ENCODE measurements at places on chromosomes 3 and 15.

GRCh38 chr3:182565916-182566796 lies 227.1 kb upstream of the ATP11B start:
- DNase-seq = no peak

GRCh38 chr3:106341087-106341486 lies 472.3 kb upstream of the CBLB start:
- DNase-seq = no peak

DNA sequence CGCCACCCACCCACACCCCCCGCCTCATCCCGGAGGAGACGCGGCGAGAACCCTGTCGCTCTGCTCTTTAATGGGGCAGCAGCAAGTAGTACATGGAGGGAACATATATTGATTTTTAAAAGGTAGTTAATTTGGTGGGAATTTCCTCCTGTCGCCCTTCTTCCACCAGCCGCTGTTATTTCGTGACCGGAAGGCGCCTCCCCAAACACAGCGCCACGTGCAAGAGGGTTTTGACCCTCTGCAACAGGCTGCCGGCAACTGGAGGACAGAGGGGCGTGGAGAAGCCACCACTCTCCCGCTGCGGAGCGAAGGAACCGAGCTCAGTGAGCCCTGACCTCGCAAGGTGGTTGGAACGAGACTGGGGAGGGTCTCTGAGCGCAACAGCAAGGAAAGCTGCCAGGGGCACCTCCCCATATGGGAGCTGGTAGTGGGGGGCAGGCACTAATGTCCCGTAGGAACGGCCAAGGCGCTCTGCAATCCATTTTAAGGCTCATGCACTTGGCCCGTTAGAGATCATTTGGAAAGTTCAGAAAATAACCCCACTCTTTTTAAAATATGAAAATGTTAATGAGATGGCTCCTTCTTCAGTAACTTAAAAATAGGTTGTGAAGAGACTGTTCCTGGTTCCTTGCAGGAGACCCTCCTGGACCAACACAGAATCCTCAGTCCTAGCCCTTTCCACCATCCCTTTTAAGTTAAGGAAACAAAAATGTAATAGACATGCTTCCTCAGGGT lies 4.3 kb downstream of the ONECUT1 start:
- DNase-seq = no peak

DNA sequence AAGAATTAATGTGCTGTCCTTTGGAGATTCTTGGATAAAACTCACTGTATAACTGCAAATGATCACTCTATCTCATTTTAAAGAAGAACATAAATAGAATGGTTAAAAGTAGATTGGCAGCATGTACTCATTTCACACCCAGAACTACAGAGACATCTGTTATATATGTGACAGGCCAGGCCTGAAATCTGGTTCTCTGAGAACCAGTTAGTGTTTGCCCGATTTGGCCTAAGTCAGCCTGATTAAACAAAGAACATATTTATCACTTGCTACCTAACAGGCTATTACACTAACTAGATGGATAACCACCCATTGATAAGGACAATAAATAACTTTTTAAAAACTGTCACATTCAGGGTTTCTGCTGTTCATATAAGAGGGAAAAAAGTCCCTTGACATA lies 460.1 kb downstream of the CNTN4 start:
- DNase-seq = no peak

DNA sequence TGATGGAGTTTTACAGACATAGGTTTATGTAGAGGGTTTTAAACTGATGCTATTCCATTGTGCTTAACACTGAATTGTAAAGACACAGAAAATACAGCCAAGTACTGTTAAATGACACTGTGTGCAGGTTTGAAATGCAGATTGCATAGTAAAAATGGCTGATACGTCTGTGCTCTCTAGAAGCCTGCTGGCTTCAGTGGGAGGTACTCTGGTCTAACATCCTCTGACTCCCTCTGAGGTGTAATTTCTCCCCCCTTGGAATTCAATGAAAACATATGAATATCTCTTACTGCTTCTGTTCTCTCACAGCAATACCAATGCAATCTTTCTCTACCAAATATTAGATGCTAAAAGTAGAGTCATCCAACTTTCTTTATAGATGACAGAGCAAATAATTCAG lies 176.6 kb downstream of the SLC9A9 start:
- peak; percentile 33 for DNase-seq

DNA sequence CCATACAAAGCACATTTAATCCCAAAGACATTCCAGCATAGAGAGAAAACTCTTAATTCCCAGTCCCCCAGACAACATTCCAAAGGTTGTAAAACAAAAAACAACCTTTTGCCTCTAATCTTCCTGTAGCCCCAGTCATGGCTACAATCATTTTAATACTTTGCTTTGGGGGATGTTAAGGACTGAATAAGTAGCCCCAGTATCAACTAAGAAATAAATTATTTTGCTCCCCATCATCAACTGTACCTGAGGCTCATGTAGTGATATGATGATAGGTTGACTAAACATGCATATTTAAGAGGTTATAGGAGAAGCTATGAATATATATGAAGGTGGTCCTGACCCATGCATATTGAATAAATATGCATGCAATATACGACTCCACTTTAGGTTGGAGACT lies 40.6 kb downstream of the PRR20G start:
- DNase-seq = no peak

- DNase-seq = no peak
Measured at GRCh38 chr3:113896930-113897329, 50.9 kb upstream of the ZDHHC23 start.

GRCh38 chr3:18099611-18100010 lies 325.5 kb downstream of the SATB1 start:
- DNase-seq = no peak

DNA sequence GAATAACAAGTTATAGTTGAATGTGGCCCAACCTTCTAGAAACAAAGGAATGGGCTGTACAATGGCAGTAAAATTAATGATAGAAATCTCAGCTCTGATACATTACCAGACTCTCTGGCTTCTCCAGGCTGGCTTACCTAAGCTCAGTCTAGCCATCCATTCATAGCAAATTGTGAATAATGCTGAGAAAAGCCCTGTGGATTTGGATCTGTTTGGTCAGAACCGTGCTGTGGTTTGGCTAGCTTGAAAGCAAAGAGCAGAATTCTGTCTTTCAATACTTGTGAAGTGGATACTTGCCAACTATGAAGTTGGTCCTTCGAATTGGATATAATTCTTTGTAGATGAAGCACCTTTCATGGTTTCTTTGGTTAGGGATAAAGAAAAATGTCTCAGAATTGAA lies 199.1 kb downstream of the EPHA3 start:
- no peak for DNase-seq

GRCh38 chr3:73633916-73634344 lies 9.2 kb upstream of the PDZRN3 start:
- no peak for DNase-seq

DNA sequence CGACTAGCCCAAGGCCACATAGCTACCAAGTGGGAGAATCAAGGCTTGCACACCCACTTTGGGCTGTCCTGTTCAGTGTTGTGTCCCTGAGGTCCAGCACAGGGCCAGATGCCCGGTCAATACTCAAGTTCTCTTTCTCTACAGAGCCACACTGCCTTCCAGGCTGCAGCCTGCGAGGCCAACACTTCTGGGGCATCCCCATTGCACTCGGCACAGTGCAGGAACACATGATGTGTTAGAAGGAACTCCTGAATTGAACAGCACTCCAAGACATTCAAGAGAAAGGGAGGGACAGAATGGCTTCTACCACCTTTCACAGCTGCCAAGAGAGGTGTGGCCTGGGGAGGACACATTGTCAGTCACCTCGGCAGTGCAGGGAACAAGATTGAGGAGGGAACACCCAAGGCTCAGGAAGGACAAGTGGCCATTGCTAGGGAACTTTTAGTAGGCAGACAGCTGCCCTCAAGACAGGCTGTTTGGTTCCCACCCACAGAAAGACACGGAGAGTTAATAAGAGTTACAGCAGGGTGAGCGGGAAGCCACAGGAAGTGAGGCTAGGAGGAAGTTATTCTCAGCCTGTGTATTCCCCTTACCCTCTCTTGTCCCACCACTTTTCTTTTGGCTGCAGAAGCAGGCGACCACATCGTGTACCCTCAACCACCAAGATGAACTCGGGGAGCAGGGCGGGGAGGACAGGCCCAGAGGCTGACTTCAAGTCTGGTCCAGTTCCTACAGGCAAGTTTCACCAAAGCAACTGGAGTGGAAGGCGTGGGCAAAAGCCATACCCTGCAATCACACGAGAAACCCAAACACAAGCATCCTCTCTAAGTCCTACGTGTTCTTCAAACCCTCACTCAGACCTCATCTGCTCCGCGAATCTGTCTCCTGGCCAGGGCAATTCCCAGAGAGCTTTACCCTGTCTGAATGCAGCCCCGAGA lies 69.4 kb downstream of the SRGAP3 start:
- no peak for DNase-seq

GRCh38 chr3:31692751-31693150 lies 160.0 kb downstream of the STT3B start:
- DNase-seq = peak; percentile 11

DNA sequence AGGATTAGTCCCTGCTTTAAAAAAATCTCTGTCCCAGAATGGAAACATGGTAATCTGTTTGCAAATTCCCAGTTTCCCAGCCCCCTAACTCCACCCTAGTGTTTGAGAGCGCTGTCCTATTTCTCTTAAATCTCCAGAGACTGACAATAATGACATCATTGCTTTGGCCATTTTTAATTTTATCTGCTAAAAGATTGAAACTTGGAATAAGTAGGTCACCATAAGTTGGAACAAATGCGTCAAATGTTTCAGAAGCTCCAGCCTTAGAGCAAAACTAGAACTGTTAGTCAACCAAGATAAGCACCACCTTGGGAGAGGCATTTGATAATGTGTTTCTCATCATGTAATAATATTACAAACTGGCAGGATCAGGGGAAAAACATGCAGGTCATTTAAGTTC lies 25.7 kb upstream of the MB21D2 start:
- DNase-seq = no peak

DNA sequence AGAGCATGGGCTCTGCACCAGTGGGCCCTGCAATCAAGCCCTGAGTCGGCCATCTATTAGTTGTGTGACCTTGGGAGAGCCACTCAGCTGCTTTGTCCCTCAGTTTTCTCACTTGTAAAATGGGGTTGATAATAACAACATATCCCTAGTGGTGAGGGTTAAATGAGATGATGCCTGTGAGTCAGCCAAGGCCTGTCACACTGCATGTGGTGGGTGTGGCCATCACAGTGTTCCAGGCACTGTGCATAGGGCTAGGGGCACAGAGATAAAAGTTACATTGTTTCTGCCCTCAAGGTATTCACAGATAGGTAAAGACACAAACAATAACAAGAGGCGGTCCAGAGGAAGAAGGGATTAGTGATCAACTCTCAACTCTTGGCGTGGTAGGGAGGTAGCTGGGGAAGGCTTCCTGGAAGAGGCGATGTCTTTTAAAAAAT lies 19.5 kb downstream of the SMAD6 start:
- DNase-seq = no peak

DNA sequence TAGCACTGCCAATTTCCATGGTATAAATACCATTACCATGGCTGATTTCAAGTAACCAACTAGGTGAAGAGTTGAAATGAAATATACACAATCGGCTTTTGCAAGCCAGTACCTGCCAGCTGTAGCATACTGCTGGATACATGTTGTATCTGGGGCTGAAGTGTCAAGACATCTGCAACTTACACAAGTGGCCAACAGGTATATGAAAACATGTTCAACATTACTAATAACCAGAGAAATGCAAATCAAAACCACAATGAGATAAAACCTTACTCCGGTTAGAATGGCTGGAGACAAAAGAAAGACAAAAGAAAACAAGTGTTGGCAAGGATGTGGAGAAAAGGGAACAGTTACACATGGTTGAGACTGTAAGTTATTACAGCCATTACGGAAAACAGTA lies 11.6 kb downstream of the ATOSA start:
- DNase-seq = no peak

- no peak for DNase-seq
Measured at GRCh38 chr3:119597548-119598288, at the start of gene PLA1A. Gene PLA1A, plus strand, starts transcription at chr3:119597885. Its CDS starts 29 bp downstream, at chr3:119597914.

GRCh38 chr3:73403444-73403843 lies 221.3 kb downstream of the PDZRN3 start:
- no peak for DNase-seq

DNA sequence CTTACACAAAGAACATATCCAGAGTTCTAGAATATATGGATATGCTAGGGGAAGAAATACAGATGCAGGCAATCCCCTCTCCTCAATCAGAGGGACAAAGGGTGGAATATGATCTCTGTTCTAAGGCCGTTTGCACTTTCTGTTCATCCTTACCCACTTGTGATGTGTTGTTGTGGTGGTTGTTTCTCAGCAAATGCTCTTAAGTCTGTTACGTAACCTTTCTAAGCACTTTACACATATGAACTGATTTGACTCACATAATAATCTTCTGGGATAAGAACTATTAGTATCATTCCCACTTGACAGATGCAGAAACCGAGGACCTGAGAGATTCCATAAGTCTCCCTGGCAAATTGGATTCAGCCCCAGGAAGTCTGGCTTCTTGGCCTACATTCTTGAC lies 40.5 kb downstream of the NGRN start:
- DNase-seq = no peak
